Activated CD4-positive, CD25-positive, alpha-beta regulatory T cell (primary cell): ENCODE measurements at places on chromosomes 2 and 18.

DNA sequence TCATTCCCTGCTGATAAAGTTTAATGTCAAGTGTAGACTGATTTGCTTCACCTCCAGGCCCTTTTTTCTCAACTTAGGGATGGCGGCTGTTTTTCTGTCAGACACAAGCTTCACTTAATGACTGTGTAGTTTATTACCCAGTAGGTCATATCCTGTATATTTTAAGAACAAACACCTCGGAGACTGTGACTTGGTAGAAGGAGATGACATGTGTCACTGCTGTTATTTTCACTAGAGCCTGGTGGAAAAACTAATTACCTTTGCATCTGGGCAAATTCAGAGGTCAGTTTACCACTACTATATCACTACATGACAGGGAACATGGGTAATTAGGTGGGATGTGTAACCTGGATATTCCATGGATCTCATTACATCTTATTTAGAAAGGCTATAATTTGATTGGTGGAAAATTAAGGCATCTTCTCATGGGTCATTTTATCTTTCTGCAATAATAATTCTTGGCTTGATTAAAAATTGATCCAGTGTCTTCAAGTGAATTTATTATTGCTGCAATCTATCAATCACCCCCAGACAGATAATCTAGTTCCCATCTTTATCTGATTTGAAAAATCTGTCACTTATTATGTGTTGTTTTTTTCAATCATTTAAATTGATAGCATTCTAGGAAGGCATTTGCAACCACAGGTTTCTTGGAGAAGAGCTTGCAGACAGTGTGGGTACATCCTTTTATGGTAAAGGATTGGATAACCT lies 353.8 kb upstream of the SPRED2 start:
- DNase-seq = no peak

DNA sequence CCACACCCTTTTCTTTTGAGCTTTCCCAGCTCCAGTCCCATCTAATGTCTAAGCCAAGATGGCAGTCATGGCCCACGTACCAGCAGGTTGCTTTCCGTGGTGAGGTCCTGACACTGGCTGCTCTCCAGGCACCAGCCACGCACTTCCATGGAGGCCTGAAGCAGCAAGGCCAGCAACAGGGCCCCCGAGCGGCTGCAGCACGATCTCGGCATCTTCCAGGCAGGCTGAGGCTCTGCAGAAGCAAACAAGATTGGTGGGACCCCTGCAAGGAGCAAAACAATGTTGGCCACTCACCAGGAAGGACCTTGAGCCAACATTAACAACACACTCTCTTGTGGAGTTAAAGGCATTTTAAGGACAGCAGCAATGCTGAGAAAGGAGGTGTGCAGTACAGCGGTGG lies 3.8 kb downstream of the POMC start:
- DNase-seq = no peak

GRCh38 chr2:239553376-239554000 lies 152.7 kb upstream of the HDAC4 start:
- DNase-seq = no peak

- DNase-seq = no peak
Observed at GRCh38 chr2:37894601-37895000, 30.5 kb upstream of the RMDN2 start.

- no peak for DNase-seq
Observed at GRCh38 chr2:132978840-132979239, 308.8 kb upstream of the LYPD1 start.

DNA sequence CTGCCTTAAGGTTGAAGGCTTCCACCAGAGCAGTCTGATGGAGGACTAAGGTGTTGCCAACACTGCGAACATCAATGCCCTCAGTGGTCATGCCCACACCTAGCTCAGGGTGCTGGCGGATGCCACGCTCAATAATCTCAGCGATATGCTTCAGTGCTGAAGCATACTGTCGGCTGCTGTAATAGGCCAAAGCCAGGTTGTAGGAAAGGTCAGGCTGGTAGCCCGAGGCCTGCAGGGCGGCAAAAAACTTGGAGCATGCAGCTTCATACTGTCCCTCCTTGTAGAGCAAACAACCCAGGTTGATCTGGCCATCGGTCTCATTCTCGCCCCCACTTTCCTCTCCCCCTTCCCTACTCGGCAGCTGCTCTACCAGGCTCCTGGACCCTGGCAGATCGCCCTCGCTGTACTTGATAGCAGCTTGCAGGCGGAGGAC lies 159.4 kb downstream of the AGPS start:
- DNase-seq = no peak

DNA sequence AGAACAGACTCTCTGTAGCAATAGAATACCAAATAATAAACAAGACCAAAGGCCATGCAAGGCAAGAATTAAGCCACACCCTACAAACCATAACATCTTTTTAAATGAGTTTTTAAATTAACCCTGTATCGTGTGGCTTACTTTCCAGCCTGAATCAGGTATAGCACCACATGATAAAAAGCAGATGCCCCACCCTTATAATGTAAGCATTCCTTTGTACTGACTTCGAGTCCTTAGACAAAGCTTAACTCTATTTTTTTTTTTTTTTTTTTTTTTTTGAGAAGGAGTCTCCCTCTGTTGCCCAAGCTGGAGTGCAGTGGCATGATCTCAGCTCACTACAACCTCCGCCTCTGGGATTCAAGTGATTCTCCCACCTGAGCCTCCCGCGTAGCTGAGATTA lies 1.7 kb upstream of the C2orf42 start:
- no peak for DNase-seq

DNA sequence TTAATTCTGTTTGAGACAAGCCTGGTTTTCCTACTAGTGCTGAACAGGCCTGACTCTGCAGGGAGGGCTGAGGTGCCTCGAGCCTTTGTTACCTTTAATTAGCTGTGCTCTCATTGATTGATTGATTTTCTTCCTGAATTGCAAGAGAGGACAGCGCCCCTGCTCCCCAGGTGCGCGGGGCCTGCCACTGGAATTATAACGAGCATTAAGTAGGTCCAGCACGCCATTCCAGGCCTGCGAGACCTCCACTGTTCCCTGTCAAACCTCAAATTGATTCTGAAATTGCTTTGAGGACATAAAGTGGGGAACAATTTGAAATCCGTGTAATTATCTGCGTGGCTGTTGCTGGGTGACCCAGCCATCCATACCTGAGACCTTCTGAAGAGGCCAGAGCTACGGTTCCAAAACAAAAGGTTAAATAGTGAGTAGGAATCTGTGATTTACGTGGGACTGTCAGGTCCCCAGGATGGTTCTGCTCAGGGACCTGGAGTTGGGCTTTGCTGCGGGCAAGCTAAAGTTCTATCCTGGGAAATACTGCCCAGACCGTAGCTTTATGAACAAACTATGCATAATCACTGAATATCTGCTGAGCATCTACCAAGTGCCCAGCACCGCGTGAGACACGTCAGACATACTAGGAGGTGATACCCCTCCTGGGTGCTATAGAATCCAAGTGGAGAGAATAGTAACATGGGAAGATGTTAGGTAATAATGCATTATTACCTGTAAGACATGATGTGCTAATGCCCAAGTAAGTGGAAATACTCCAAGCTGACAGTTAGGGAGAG lies 104.1 kb downstream of the ZBTB7C start:
- no peak for DNase-seq

DNA sequence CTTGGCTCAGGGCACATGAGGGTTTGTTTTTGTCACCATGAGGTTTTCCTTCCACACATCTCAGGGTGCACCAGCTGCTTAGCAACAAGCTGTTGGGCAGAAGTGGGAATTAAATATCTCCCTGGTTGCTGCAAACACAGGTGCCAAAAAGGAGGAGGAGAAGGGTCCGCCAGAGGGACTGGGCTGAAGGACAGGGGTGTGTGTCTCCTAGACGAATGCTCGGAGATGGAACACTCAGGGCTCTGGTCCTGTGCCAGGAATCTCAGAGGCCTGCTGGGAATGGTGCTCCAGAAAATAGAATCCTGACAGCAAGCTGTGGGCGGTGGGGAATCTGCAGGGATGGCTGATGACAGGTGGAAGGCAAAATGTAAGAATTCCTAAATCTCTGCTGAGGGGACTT lies 94.5 kb downstream of the VSNL1 start:
- no peak for DNase-seq

DNA sequence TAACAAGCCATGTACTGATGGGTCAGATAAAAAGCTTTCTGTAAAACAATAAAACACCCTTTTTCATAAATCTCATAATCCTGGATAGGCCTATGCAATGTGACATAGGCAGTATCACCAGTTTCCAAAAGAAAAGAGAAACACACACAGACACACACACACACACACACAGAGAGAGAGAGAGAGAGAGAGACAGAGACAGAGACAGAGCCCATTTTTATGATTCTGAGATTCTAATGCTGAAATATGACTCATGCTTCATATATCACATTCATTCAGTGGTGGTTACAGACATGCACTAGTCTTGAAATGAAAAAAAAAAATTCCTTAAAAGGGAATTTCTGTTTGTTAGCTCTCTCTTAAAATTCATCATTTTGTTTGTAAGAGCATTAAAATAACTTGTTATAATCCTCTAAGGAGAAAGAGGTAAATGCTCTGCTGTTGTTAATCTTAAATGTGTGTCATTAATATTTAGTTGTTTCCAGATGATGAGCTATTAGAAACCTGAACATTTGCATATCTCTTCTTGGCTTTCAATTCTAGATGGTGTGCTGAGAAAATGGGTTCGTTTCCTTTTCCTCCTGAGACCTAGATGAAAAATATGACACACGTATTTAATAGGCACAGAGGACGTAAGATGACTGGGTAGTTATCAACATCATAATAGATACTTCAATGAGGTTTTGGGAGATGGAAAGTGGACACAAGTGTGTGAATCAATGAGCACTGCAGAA lies 1598.7 kb upstream of the ACVR2A start:
- no peak for DNase-seq

- DNase-seq = no peak
Observed at GRCh38 chr2:145116056-145116455, 596.1 kb upstream of the ZEB2 start.
